ENCODE measurements at places on chromosomes 1 and 21.

DNA sequence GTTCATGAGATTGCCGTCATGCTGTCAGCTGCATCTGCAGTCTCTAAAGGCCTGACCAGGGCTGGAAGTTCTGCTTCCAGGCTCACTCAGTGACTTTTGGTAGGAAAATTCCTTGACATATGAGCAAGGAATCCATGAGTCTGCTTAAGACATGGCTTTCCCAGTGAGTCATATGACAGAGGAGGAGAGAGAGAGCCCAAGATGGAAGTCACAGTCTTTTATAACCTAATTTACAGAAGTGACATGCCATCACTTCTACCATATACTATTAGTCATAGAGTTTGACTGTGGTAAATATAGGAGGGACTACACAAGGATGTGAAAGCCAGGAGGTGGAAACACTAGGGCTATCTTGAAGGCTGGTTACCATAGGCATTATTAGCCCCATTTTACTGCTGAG lies 115.2 kb downstream of the ROR1 start:
- peak; percentile 96 for DNase-seq

- DNase-seq = no peak
These were observed 6.4 kb downstream of the MT1HL1 start for GRCh38 chr1:236997882-236998281.

- DNase-seq = no peak
These were observed 83.3 kb downstream of the MPZL1 start for GRCh38 chr1:167805041-167805556.

DNA sequence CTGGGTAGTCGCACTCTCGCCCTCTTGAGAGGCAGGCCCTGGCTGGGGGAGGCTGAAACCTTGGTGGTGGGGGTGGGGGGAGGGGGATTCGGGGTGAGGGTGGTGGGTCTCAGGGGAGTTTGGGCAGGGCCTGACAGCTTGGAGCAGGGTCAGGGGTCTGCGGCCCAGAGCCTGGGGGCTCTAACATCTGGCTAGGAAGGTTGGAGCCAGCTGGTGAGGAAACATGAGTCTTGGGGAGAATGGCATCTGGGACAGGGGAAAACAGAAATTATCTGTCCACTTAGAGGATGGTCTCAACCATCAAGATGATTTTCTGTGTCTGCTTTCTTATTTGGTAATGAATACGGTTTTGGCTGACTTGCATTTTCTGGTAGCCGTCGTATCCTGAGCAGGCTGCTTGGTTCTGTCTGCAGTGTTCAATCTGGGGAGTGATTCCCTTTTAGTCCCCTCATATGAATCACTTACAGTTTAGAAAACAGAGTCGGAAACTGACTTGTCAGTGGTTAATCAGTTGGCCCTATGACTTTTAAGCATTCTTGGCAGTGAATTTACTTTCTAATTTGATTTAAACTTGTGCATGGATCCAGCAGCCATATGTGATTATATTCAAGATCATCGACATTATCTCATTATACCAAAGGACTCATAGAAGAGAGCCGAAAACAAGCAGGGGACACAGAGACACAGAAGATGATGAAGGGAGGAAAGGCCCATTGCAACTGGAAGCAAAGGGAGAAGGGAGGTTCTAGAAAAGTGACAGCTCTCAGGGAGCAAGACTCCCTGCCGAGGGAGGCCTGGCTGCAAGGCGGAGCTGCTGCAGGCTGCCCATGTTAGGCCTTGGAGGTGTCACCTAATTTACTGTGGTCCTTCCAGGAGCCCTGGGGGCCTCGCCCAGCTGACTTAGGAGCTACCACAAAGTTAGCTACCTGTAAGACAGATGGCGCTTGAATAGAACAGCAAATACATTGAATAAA lies 237.6 kb downstream of the SDCCAG8 start:
- DNase-seq = peak; percentile 56

DNA sequence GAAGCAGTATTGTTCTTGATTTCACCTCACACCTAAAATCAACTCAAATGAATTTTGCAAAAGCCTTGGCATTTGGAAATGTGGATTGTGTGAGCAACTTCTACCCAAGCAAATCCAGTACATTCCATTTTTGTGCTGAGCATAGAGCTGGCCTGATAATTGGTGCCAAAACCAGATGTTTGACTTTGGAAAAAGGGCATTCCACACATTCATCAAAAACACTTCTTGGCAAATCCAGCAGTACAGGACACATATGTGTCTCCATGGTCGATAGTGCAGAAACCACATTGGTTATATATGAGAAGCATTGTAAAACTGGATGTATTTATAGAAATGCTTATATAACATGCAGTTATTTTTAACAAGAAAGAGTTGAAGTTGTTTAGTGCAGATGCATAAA lies 210.4 kb downstream of the KCNK2 start:
- no peak for DNase-seq

GRCh38 chr1:2644171-2644570 lies 11.4 kb upstream of the MMEL1 start:
- no peak for DNase-seq

- no peak for DNase-seq
These were observed 12.4 kb upstream of the UMODL1 start for GRCh38 chr21:42058631-42059111.

- no peak for DNase-seq
These were observed 12.4 kb upstream of the THRAP3 start for GRCh38 chr1:36211841-36212240.

DNA sequence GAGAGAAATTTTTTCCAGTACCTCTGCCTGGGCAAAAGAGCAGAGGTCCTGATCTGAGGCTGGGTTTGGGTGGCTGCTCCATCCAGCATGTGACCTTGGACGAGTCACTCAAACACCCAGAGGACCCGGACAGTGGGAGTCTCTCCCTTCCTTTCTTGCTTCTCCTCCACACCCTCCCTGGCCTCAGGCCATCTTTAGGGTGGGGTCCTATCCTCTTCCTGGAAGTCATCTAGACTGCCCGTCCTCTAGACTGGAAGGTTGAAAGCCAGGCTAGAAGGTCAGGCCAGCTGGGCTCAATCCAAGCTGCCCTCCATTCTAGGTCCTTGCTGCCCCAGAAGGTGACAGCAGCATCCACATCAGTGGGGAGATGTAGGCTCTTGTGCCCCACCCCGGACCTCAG lies 599.5 kb downstream of the MATN1 start:
- no peak for DNase-seq

DNA sequence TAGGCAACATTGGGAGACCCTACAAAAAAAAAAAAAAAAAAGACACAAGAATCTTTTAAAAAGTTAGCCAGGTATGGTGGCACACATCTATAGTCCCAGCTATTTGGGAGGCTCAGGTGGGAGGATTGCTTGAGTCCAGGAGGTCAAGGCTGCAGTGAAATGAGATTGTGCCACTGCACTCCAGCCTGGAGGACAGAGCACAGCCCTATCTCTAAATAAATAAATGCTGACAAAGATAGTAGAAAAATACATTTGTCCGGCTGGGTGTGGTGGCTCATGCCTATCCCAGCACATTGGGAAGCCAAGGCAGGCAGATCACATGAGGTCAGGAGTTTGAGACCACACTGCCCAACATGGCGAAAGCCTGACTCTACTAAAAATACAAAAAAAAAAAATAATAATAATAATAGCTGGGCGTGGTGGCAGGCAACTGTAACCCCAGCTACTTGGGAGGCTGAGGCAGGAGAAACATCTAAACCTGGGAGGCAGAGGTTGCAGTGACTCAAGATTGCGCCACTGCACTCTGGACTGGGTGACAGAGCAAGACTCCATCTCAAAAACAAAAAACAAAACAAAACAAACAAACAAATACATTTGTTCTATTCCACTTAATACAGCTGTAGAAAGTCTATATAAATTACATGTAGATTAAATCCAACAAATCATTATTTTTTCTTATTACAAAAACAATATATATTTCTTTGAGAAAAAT lies 48.5 kb downstream of the PHACTR4 start:
- no peak for DNase-seq

DNA sequence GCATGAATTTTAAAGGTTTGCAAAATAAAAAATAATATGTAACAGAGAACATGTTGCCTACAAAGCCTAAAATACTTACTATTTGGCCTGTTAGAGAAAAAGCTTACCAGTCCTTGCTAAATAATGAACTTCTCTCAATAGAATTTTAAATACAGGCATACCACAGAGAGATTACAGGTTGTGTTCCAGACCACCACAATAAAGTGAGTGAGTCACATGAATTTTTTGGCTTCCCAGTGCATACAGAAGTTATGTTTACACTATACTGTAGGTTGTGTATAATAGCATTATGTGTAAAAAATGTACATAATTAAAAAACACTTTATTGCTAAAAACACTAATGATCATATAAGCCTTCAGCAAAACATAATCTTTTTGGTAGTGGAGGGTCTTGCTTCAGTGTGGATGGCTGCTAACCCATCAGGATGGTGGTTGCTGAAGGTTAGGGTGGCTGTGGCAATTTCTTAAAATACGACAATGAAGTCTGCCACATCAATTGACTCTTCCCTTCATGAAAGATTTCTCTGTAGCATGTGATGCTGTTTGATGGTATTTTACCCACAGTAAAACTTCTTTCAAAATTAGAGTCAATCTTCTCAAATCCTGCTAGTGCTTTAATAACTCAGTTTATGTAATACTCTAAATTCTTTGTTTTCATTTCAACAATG lies 48.6 kb downstream of the SCYL3 start:
- DNase-seq = no peak

DNA sequence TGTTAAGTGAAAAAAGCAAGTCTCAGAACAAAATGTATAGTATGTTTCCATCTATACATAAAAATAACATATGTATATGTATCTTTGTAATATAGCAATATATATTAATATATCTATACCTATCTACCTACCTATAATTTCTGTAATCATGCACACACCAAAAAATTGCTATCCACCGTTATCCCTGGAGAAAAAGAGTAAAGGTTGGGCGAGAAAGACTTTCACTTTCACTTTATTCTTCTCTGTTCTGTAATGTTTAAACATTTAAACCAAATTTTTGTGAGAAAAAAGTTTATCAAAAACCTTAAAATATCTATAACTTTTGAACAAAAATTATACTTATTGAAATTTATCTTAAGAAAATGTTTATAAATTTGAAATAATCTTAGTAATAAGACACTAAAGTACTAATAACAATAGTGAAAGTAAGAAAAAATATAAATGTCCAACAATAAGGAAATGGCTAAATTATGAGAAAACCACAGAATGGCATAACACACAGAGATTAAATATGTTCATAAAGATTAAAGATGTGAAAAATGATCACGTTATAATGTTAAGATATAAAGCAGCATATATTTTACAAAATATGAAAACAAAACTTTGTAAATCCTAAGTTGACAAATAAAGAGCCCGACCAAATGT lies 74.0 kb upstream of the LRRC53 start:
- DNase-seq = no peak

- DNase-seq = no peak
These were observed 17.5 kb upstream of the OR6N2 start for GRCh38 chr1:158798531-158798930.

- DNase-seq = no peak
These were observed 50.5 kb upstream of the GPR52 start for GRCh38 chr1:174397261-174397660.

GRCh38 chr1:236397173-236397759 lies 3.2 kb downstream of the EDARADD start:
- DNase-seq = no peak

DNA sequence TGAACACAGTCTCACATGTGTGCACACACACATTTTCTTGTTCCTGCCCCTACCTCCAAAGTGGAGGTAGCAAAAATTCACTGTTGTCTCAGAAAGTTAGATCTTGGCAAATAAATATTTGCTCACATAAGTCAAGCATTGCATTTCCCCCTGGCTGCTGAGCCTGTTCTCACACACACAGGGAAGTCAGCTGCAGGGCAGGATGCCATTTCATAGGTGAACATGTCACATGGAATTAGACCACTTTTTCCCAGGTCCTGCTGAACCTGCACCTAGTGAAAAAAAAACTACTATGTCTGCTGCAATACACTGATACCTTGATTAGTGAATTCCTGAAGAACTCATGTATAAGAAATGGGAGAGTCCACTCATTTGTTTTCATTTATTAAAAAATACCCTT lies 5.3 kb upstream of the CD55 start:
- no peak for DNase-seq

- DNase-seq = peak; percentile 65
These were observed 30.9 kb downstream of the AGT start for GRCh38 chr1:230682882-230683610.

DNA sequence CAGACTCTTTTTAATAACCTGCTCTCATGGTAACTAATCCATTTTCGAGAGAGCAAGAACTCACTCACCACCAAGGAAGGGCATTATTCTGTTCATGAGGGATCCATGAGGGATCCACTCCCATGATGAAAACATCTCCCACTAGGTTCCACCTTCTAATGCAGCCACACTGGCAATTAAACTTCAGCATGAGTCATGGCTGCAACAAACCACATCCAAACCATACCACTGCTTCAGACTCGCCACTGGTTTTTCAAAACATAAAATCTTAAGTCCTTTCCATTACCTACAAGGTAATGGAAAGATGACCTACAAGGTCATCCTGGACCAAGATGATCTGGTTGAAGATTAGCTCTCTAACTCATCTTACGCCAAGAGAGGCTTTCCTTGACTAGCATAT lies 405.1 kb downstream of the VAV3 start:
- peak; percentile 17 for DNase-seq

DNA sequence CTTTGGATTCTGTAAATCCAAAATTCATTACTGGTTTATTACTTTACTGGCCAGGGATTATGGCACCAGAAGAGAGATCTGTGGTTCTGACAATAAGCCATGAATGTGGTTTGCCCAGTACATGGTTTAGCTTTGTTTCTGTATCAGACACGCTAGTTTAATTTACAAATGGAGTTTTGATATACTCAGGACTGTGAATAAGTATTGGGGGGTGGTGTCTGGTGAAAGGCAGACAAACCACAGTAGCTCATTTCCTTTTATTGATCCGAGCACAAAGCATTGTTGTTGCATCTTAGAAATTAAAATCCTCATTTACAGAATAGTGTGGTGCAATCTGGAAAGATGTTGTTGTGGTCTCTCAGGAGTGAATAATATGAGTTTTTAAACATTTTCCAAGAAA lies 96.0 kb downstream of the ST6GALNAC3 start:
- DNase-seq = no peak

- no peak for DNase-seq
These were observed 153.0 kb downstream of the KCNJ6 start for GRCh38 chr21:37763298-37763697.

GRCh38 chr1:218478336-218478735 lies 133.2 kb downstream of the TGFB2 start:
- DNase-seq = peak; percentile 59

- no peak for DNase-seq
These were observed 2.2 kb downstream of the IER5 start for GRCh38 chr1:181090641-181091126.

GRCh38 chr21:25496825-25497482 lies 110.3 kb downstream of the MRPL39 start:
- DNase-seq = peak; percentile 89

DNA sequence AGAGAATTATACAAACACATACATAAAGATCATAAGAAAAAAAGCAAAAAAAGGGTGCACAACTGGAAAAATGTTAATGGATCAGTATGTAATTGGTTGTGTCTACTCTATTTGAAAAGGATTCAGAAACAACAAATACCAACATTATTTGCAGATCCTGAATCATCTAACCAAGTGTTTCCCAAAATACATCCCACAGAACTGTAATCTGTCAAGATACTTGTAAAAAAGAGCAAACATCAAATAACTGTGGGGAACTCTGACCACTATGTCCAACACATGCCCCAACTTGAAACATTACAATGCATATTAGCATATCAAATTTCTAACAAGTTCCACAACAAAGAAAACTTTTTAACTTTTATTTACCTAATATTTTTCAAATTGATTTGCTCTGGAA lies 22.6 kb downstream of the ANKRD13C start:
- peak; percentile 30 for DNase-seq

Data from fibroblast of mammary gland (primary cell).